ENCODE measurements at places on chromosomes 11 and 22.

DNA sequence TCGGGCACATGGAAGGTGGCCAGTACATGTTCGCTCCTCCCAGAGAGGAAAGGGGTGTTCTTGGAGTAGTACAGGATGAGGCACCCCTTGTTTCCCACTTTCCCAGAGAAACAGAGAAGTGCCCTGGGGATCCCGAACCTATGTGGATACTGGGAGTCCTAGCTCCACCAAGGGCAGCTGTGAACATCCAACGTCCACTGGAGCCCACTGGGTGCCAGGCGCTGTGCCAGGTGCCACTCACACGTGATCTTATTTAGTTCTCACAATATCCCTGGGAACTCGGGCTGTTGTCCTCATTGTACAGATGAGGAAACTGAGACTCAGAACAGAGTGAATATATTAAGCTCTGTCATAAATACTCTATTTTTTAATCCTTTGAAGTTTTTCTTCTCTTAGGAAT lies 12.0 kb downstream of the SLCO2B1 start:
- DNase-seq = no peak

- DNase-seq = no peak
Measured at GRCh38 chr11:828506-829175, 922 bp downstream of the CRACR2B start.

DNA sequence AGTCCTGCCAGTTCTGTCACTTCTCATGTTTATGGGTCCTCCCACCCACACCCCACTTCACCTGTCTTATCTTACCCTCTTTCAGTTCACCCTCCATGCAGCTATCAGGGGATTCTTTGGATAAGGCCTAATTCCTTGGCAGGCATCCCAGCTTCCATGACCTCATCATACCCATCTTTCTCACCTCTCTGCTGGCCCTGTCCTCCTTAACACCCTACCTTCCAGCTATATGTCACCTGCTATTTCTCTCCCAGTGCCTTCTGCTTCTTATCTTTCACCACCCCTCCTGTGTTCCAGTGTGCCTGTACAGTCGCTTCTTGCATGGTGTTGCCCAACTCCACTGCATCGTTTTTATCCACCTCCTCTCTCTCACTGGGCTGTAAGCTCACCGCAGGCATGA lies 28.3 kb downstream of the SNU13 start:
- DNase-seq = no peak

- no peak for DNase-seq
Measured at GRCh38 chr22:17575681-17576080, 12.4 kb downstream of the SLC25A18 start.

GRCh38 chr11:67312187-67313021 lies 9.1 kb downstream of the SSH3 start:
- no peak for DNase-seq

GRCh38 chr22:37843741-37844089 lies 419 bp downstream of the ANKRD54 start:
- no peak for DNase-seq

DNA sequence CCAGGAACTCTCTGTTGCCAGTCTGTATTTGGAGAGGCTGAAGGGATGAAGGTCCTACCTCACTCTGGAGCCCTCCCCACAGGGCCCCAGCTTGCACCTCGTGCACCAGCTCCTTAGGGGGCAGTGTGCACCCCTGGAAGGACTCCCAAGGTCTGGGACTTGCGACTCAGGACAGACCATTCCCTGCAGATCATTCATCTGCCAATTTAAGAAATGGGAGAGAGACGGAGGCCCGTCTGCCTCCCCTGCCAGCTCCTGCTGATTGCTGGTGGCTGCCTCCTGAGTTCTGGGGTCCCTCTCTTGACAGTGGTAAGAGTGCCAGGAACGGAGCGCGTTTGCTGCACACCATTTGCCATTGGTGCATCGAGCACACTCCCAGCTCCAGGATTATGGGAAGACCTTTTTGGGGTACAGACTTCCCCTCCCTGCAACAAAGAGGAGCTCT lies 27.4 kb upstream of the MALAT1 start:
- DNase-seq = no peak

- no peak for DNase-seq
Measured at GRCh38 chr11:69039501-69039900, 9.2 kb upstream of the TPCN2 start.

DNA sequence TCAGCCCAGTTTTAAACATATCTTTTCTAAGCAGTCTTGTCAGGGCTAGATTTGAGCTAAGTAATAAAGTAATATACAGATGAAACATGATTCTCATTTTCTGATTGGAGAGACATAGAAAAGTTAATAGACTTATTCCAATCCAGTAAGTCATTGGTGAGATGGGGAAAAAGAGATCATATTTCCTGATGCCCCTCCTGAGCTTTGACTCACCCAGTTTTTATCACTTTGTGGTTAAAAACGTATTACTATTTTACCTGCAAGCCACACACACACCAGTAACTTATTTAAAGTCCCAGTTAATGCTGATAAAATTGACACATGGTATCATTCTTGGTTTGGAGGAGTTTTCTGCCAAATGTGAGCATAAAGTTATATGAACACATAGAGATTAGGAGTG lies 306.8 kb downstream of the CADM1 start:
- DNase-seq = no peak

DNA sequence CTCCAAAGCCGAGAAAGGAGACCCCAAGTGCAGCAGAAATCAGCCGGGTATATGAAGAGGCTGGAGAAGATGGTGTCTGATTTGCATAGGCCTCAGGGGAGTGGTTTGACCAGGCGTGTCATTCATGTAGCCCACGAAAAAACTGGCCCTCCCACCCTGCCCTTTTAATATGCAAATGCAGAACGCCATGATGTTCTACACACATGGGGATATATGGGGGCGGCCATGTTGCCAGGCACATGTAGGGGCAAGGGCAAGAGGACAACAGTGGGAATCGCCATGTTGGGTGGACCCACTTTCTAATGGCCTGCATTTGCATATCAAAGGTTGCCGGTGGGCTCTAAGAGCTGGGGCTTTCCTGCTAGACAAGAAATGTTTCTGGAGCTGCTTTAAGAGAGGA lies 86.4 kb downstream of the ISX start:
- DNase-seq = no peak

GRCh38 chr11:114256967-114257286 lies 39.3 kb upstream of the NNMT start:
- no peak for DNase-seq

DNA sequence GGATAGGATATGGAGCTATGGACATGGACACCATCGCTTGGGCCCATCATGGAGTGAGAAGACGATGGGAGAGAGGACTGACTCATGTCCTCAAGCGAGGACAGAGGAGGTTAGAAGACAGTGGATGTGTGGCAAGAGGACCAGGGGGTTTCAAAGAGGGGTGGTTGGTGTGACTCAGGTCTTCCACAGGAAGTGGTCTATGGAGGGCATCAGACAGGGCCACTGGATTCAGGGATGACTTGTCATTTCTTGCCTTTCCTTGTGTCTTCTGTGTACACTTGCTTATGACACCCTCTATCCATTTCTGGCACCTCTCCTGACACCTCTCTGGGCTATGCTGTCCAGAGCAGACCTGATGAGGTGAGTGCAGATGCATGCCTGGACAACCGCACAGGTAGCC lies 115.4 kb downstream of the OSBP2 start:
- no peak for DNase-seq

DNA sequence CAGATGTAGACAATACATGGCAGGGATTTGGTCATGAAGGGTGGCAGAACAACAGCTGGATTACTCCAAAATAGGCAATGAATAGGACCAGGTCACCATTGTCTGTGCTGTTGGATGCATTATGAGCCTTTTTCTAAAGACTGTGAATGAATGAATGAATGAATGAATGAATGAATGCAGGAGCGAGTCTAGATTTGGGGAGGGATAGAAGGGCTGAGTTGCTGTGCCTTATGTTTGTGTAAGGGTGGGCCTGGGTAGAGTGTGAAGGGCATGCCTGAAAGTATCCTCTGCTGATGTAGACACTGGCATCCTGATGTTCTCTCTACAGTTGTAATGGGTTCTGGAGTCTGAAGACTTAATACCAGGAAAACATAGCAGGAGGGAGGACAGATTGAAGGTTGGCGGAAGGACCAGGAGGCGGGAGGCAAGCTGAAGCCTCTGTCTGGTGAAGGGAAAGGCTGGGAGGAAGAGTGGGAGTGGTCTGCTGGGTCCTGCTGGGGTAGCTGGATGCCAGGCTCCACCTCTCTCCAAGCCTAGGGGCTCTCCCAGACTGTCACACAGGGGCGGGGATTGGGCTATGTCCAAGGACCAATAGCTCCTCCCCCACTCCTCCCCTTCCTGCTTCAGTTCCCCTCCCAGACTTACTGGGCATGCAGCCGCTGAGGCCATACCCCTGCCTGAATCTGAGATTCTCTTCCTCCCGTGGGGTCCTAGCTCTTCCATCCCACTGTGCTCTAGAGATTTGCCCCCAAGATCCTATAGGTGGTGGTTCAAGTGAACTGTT lies 4.8 kb downstream of the TRIM3 start:
- DNase-seq = peak; percentile 85

DNA sequence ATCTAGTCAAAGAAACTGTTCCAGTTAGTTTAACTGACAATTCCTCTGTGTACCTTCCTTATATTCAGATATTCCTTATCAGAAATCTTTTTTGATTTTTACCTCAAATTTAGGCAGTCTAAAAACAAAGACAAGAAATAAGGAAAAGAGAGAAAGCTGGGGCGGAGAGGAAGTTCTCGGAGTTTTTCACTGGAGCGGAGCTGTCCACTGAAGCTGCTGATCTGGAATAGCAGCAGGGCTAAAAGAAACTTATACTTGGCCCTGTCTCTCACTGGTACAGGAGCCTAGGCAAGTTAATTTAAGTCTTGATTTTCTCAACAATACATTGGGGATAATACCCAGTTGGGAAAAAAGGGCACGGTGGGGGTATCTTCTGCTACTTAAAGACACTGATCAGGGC lies 59.2 kb upstream of the CYP2D6 start:
- DNase-seq = no peak

- peak; percentile 68 for DNase-seq
Measured at GRCh38 chr11:66371627-66372415, at the start of gene SLC29A2. Gene SLC29A2, minus strand, starts transcription at chr11:66371760. Its CDS starts 169 bp downstream, at chr11:66371591.

- DNase-seq = peak; percentile 30
Measured at GRCh38 chr11:48172818-48173609, 43.6 kb upstream of the OR4B1 start.

DNA sequence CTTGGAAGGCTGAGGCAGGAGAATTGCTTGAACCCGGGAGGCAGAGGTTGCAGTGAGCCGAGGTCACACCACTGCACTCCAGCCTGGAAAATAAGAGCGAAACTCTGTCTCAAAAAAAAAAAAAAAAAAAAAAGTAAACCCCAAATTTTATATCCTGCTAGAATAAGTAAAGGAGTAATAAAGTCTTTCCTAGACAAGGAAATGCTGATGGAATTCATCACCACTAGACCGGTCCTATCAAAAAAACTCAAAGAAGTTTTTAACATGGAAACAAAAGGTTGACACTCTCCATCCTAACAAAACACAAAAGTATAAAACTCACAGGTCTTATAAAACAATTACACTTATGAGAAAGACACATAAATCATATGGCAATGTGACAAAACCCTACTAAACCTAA lies 213.9 kb downstream of the SBF2 start:
- no peak for DNase-seq

GRCh38 chr11:444396-445144 lies 2.8 kb upstream of the ANO9 start:
- DNase-seq = peak; percentile 77

DNA sequence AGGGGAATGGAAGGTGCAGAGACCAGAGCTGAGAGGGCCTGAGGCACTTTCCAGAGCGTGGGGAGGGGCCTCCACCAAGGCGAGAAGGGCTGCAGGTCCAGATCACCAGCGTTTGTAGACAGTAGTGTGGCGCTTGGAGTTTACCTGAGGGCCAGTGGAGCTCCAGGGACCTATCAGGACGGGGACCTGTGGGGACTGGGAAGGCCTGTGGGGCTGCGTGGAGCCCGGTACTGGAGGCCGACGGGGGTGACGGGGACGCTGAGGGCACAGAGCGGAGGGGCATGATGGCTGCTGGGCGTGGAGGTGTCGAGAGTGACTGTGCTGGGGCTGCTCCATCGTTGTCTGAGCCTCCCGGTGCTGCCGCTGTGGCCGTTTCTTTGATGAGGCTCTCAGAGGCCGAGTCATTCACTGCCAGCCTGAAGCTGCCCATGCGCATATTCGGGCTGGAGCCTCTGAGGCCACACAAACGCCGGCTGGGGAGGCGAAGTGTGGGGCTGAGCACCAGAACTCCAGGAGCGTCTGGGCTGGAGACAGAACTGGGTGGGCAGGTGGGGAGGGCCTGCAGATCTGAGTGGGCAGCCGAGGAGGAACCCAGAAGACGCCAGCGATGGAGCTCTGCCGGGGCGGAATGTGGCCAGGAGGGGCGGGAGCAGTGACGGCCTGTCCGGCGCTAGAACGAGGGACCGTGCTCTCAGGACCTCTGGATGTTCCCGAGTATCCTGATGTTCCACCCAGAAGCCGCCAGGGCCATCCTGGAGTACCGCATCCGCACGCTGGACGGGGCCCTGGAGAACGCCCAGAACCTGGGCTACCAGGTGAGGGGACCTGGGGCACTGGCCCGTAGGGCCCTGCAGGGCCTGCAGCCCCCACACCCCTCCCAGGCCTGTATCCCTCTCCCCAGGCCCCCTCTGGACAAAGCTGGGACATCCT lies 2.6 kb downstream of the PGGHG start:
- DNase-seq = no peak

DNA sequence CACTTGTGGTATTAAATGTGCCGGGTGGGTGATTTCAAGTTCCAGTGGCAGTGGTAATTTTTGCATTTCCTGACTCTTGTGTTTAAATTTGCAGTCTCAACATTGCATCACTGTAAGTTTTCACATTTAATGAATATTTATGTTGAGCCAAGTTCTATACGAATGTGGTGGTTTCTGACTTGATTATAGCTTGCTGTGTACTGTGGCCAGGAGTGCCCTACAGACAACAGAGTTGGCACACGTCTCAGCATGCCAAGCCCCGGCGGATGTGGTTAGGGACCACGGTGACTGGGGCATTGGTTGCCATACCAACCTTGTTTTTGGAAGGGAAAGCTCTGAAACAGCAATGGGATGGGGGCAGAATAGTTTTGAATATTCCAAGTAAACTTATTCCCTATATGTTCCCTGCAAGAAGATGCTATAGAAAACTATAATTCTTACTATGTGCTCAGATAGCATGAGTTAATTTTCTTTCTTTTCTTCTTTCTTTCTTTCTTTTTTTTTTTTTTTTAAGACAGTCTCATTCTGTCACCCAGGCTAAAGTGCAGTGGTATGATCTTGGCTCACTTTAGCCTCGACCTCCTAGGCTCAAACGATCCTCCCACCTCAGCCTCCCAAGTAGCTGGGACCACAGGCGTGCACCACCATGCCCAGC lies 16.0 kb downstream of the ZNRF3 start:
- no peak for DNase-seq

GRCh38 chr11:35424157-35424940 lies 5.0 kb upstream of the SLC1A2 start:
- DNase-seq = no peak

Data from NCI-H187 (cell line).